Ovary (tissue), 10 donors: ENCODE measurements at places on chromosomes 1 and 21. TPM values are rescaled to one million over a fixed set of nuclear protein-coding genes. Genes with fewer than 3 reads are reported as not detected.

GRCh38 chr1:75901371-75901770, 30.8 kb downstream of the ASB17 start:
- H3K4me3 ChIP-seq = no peak overlapping the region
- no peak for DNase-seq
- no peaks in the 10 kb centered on the region for H3K36me3 ChIP-seq
- H3K27ac ChIP-seq = no peak overlapping the region
- H3K27me3 ChIP-seq = no peaks in the 10 kb centered on the region

DNA sequence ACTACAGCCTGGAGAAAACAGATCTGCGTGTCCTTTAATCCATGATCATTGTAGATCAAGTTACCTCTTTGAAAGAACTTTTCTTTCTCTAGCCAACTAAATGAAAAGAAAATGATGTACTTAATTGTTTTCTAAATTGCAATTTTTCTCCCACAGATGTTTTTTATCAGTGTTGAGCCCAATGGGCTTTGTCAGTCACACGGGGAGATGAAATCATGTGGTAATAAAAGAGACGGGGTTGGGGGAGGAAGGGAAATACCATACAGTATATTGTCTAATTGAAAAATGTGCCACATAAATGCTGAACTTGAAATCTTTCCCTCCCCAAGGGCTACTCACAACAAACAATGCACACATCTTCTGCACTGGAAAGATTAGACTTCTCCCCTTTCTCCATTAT, 58.4 kb downstream of the NTMT2 start:
- H3K27ac ChIP-seq = no peak overlapping the region
- peaks cover 2% of the 10 kb centered on the region for H3K4me1 ChIP-seq
- H3K27me3 ChIP-seq = no peaks in the 10 kb centered on the region
- no peak for DNase-seq
- H3K4me3 ChIP-seq = no peak overlapping the region

DNA sequence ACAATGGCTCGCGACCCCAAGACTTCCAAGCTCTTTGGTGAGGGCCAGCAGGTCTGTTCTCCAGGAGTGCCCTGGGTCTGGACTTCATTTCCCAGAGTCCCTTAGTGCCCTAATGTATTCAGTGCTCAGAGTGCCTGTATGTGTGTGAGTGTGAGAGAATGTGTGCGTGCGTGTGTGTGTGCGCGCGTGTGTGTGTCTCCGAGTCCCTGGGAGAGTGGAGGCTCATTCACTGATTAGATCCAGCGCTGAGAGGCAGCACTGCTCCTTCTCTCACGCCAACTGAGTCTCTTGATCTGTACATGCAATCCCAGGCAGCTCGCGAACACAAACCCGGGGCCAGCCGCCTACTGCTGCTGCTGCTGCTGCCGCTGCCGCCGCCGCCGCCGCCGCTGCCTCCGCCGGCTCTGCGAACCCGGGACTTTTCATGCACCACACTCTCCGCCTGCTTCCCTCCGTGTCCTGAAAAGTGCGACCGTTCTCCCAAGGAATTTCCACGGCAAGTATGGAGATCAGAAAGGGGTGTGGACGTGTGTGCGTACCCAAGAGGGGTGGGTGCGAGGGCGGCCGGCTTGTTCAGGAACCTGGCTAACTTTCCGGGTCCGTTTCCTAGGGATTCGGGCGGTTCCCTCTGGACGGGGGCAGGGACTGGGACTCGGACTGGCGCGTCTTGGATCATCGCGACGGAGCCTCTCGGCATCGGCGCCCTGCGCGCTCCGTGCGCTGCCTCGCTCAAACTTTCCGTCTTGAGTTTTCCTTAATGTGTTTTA, at the start of gene RNF220:
Gene RNF220 (plus strand): TSS at position 225 of the 767 bp plus-strand sequence.
- no peaks in the 10 kb centered on the region for H3K36me3 ChIP-seq
- peak within 1 kb of the TSS; percentile 30 for H3K4me3 ChIP-seq
- H3K27me3 ChIP-seq = peaks cover 12% of the 10 kb centered on the region
- DNase-seq = no peak
- peaks cover 16% of the 10 kb centered on the region for H3K4me1 ChIP-seq

DNA sequence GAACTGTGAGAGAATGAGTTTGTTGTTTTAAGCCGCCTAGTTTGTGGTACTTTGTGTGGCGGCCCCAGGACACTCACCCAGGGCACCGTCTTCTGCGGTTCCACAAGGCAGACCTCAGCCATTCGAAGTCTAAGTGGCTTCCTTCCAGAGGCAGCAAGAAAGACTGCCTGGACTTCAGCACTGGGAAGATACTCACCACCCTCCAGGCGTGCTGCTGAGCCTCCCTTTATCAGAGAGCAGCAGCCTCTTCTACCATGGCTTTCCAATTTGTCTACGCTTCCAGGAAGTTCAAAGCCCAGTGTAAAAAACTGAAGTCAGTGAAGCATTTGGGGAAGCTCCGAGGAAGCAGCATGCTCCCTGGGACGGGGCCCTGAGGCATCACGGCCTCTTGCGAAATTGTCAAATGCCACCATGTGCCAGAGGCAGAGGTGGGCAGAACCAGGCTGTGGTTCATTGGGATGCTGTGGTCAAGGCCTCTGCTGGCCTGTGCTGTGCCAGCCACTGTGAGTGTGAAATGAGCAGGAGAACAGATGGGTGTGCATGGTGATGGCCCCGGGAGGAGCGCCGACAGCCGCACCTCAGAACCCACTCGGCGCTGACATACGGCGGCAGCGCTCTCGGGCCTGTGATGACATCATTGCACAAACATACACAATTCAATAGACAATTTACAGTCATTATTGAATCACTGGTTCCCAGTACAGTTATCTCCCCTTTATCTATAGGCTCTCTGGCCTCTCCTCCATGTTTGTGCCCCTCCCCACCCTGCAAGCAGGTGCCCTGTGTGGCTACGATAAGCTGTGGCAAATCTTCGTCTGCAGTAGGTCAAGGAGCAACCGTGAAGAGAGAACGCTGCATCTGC, 110.4 kb downstream of the PDE9A start:
- no peaks in the 10 kb centered on the region for H3K27me3 ChIP-seq
- no peaks in the 10 kb centered on the region for H3K4me1 ChIP-seq
- no peak for DNase-seq
- H3K27ac ChIP-seq = no peak overlapping the region
- H3K36me3 ChIP-seq = no peaks in the 10 kb centered on the region
- H3K4me3 ChIP-seq = no peak overlapping the region

GRCh38 chr1:38129971-38130370, 83.4 kb upstream of the POU3F1 start:
- H3K36me3 ChIP-seq = no peaks in the 10 kb centered on the region
- H3K27me3 ChIP-seq = no peaks in the 10 kb centered on the region
- DNase-seq = no peak
- H3K4me1 ChIP-seq = no peaks in the 10 kb centered on the region
- H3K27ac ChIP-seq = no peak overlapping the region
- H3K4me3 ChIP-seq = no peak overlapping the region

GRCh38 chr1:31366796-31367195, 6.1 kb downstream of the FABP3 start:
- H3K27ac ChIP-seq = no peak overlapping the region
- no peaks in the 10 kb centered on the region for H3K27me3 ChIP-seq
- peaks cover 23% of the 10 kb centered on the region for H3K4me1 ChIP-seq
- H3K4me3 ChIP-seq = no peak overlapping the region
- H3K36me3 ChIP-seq = no peaks in the 10 kb centered on the region

Gene PAPPA2
- not detected for total RNA-seq

Gene IGSF9
- 1.3 TPM for total RNA-seq
